ENCODE measurements at places on chromosomes 12 and 14.

- no peak for DNase-seq
These were observed 11.4 kb downstream of the AGAP2 start for GRCh38 chr12:57726884-57727757.

DNA sequence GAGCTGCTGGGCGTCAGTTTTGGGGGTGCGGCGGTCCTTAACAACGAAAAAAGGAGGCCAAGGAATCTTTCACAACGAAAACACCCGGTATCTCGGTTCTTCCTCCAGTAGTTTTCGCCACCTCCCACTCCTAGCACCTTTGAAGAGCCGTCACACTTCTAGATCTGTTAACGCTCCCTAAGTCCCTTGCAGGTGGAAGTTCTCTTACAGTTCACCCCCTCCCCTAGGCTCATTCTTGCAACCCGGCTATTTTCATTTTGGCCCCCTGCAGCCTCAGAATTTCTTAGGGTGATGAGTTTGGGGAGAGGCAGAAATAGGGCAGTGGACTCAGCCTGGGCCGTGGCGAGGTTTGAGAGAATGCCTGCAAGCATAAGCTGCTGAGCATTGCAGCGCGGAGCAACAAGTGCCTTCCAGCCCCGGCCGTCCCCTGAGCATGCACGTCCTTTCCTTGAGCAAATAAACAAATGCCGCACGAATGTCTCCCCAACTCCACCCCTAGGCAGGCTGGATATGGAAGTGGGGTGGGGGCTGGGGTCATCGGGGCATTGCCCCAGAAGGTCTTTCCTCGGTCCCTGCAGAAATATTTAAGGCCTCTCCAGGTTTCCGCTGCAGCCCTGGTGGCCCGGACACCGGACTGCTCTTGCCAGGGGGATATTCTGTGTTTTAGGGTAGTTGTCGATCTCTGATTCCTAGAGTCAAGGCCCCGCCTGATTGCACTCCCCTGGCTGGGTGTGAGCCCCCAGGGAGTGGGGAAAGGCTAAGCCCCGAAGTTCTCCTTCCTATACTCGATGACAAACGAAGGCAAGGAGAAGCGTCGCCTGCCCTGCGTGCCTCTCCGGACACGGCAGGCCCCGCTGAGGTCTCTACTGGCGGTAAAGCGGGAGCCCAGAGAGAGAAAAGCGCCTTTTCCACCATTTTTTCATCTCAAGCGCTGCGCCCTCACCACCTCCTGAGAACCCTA is 1.6 kb downstream of the RFX4 start:
- no peak for DNase-seq

- DNase-seq, result no peak
These were observed 175.5 kb downstream of the AEBP2 start for GRCh38 chr12:19614601-19615383.

GRCh38 chr12:19018302-19018970 is 111.1 kb upstream of the PLEKHA5 start:
- no peak for DNase-seq

- no peak for DNase-seq
These were observed 20.1 kb upstream of the PLEKHD1 start for GRCh38 chr14:69464379-69464778.

GRCh38 chr12:42617622-42618021 is 28.1 kb upstream of the PRICKLE1 start:
- DNase-seq, result no peak

GRCh38 chr12:92509156-92509738 is 193.5 kb upstream of the PLEKHG7 start:
- DNase-seq, result no peak

DNA sequence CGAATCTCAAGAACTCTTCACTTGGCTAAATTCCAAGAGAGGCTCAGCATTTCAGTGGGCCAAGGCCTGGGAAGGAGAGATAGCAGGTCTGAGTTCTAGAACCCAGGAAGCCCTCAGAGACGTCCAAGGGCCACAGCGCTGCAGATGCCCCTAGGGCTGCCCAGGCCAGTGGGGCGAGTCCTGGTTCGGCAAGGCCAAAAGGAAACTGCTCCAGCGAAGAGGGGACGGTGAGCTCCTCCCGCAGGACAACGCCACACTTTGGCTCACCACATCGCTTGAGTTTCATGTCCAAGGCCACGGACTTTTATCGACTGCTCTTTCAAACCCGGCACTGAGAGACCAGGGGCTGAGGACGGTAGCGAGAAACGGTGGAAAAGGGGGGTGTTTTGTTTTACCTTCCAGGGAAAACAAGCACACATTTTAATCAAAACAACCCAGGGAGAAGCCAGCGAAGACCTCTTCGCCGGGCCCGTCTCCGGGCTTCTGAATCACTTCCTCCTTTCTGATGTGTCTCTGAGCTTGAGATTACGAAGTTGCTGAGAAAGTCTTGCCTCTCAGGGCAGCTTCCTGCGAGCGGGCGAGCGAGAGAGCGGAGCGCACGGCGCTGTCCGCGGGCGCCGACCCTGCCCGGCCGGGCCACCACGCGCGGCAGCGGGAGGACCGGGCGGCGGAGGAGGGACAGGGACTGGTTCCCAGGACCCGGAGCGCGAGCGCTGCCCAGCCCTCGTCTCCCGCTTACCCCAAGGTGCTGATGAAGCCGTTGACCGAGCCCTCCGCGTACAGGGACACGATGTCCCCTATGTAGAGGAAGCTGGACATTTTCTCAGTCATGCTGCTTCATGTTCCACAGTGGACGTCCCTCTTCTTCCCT is 808 bp downstream of the ITPR2 start:
- peak; percentile 77 for DNase-seq

GRCh38 chr12:86233126-86233525 is 23.1 kb downstream of the MGAT4C start:
- DNase-seq, result no peak

DNA sequence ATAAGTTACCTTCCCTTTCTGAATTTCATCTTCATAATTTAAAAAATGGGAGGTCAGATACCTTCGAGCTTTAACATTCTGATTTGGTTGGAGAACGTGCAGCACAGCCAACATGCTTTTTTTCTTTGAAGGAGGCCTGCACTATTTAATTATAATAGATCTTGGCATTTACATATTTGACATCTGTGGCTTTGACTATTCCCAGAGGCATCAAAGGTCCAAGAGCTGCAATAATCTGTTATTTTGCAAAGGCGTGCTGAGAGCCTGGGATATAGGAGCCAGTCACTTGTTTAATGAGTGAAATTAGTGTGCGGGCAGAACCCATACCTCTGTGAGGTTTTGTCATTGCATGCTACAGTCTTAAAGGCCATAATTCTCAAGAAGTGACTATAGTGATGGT is 26.4 kb downstream of the SLC8A3 start:
- DNase-seq, result no peak

DNA sequence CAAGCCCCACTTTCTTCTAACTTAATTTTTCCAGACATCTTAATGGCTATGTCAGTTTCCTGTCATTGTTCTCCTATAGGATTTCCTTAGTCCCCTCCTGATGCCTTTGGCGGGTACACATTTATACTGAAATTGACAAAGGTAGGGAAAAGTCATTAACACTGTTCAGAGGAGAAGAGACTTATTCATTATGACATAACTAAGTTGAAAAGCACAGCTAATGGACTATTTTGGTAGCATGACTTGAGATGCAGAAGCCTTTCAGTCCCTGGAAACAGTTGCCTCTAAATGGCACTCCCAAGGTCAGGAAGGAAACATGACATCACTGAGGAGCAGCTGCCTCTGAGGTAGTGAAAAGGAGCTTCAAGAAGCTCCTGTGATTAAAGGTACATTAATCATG is 317.5 kb upstream of the KITLG start:
- no peak for DNase-seq

GRCh38 chr14:53472306-53472705 is 319.2 kb upstream of the DDHD1 start:
- DNase-seq, result no peak

- DNase-seq, result no peak
These were observed 389.4 kb downstream of the ZFP36L1 start for GRCh38 chr14:68403191-68404145.

DNA sequence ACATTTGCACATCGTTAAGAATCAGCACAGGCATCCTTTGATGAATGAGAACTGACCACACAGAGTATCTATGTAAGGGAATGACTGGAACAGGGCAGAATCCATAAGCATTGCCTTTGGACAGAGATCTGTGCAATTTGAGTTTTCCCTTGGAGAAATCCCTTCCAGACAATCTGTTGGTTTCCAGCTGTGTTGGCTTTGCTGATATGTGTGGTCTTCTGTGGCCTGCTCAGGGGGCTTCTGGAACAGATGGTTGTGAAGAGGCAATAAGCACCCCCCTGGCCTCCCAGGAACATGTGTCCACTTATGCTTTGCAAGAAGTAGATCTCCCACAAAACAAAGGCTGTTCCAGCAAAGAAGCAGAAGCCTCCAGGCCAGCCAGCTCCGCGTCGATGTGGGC is 111.4 kb upstream of the TMEM132C start:
- no peak for DNase-seq

DNA sequence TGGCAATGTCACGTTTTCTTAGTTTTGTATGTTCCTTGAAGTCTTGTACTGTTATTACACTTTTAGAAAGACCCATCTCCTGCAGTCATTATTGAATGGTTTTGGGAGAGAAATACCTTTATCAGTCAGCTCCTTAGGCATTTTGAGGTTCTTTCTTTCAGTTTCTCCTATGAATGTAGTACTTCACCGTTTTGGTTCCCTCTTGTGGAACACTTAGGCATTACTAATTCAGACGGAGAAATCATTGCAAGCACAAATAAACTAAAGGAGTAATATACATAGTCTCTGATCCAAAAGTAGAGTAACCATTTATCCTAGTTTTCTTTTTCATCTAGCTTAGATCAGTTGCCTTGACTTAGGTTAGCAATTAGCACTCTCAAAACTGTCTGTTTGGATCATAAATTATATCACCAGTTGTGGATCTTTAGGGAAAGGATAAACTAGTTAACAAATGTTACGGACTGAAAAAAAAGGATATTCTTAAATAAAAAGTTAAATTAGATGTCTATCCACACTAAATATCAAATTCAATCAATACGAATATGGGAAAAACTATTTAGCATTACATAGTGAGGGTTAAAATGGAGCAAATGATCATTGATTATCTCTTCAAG is 1538.3 kb upstream of the SEL1L start:
- no peak for DNase-seq

GRCh38 chr12:124480469-124481256 is 86.7 kb downstream of the NCOR2 start:
- DNase-seq, result peak; percentile 30

GRCh38 chr14:20723488-20723887 is 22.2 kb upstream of the EDDM3A start:
- no peak for DNase-seq

DNA sequence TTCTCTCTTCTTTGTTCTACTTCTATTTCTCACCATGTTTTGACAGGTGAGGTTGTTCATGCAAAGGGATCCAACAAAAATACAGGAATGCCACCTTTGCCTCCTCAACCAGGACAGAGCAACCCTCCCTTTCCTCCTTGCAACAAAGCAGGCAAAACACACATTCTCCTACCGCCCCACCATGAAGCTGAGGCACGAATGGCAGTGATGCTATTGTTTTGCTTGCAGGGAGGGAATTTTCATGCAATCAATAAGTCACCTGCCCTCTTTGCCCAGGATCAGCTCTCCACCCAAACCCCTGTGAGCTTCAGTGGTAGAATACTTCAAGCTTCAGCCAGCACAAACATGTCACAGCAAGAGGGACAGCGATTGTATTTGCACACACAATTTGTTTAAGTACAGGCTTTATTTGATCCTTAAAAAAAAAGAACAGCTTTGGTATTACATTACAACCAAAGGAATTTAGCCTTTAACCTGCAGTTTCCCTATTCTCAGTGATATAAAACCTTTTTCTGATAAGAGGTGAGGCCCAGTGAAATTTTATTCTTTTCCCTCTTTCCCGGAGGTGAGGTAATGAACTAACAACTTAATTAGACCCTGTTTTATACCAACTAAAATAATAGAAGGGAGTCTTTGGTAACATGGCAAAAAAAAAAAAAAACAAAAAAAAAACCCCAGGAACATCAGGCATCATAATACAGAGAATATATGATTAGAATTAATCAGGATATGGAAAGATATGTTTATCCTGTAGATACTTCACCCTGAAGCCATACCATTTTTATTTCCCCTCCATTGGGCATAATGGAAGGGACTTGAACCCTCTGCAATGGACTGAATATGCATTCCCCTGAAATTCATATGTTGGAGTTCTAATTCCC is 87.0 kb upstream of the EEA1 start:
- DNase-seq, result no peak

GRCh38 chr14:68661226-68662225 is 131.3 kb downstream of the ZFP36L1 start:
- no peak for DNase-seq

- no peak for DNase-seq
These were observed 26.4 kb upstream of the AEBP2 start for GRCh38 chr12:19412844-19413243.

DNA sequence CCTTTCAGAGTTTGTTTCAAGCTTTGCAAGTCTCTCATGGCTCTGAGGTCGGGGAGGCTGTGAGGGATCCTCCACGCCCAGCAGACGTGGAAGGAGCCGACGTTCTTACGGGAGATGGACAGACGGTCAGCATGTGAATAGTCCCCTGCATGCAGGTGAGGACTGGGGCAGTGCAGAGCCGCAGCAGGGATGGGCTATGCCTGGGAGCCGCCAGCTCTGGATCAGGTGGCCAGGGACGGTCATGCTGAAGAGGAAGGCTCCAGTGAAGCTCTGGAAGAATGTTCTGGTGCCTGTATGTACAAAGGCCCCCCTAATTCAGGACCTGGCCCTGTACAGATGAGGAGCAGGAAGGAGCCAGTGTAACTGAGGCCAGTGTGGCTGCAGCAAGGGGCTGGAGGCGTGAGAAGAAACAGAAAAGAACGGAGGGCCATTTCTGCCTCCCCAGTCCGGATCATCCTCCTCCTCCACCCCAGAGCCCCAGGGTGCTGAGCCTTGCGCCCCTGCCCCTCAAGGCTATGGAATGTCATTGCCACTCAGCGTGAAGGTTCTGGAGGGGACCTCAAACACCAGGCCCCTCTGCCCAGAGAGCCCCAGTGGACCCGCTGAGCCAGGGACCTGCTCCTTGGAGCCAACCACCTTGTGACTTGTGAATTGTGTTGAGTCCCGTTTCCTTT is 96.8 kb upstream of the DIO3 start:
- no peak for DNase-seq

- DNase-seq, result no peak
These were observed 115.7 kb downstream of the LGMN start for GRCh38 chr14:92632546-92633273.

GRCh38 chr12:15270591-15270990 is 49.4 kb upstream of the RERG start:
- no peak for DNase-seq

DNA sequence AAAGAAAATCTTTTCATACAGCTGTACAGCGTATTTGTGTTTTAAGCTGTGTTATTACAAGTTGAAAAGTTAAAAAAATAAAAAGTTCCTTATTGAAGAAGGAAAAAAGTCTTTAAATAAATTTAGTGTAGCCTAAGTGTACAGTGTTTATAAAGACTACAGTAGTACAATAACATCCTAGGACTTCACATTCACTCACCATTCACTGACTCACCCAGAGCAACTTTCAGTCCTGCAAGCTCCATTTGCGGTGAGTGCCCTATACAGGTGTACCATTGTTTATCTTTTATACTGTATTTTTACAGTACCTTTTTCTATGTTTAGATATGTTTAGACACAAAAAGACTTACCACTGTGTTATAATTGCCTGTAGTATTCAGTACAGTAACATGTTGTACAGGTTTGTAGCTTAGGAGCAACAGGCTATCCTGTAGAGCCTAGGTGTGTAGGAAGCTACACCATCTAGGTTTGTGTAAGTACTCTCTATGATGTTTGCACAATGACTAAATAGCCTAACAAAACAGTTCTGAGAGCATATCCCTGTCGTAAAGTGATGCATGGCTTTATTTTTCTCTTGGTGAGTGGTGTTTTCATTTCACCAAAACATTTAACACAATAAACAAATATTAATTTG is 275.2 kb downstream of the DACT1 start:
- DNase-seq, result no peak
